ENCODE measurements at places on chromosomes 12 and 14. TPM values are rescaled to one million over a fixed set of nuclear protein-coding genes. Genes with fewer than 3 reads are reported as not detected.

- H3K27ac ChIP-seq, result no peak overlapping the region
- no peak for DNase-seq
- no peak overlapping the region for H3K4me3 ChIP-seq
- H3K36me3 ChIP-seq, result no peaks in the 10 kb centered on the region
These were observed 59.2 kb downstream of the BICDL1 start for GRCh38 chr12:120048263-120048662.

NR1H4 gene
- total RNA-seq, result not detected

- H3K36me3 ChIP-seq, result no peaks in the 10 kb centered on the region
- H3K4me1 ChIP-seq, result no peaks in the 10 kb centered on the region
- DNase-seq, result peak; percentile 50
- H3K27ac ChIP-seq, result no peak overlapping the region
These were observed 257.4 kb upstream of the NOVA1 start for GRCh38 chr14:26855077-26855753.

KRT5 gene
- total RNA-seq, result not detected

CMA1 gene
- total RNA-seq, result not detected

B4GALNT1 gene
- 0.32 TPM for total RNA-seq

DNA sequence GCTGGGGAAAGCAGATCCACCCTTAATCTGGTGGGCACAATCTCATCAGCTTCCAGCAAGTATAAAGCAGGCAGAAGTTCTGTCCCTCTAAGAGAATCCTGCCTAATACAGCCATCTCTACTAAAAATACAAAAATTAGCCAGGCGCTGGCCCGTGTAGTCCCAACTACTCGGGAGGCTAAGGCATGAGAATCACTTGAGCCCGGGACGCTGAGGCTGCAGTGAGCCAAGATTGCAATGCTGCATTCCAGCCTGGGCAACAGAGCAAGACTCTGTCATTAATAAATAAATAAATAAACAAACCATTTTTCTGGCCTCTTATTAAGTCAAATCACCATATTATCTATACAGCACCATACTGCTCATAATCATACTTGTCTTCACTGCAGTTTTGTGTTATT lies 111.2 kb downstream of the MED13L start:
- no peaks in the 10 kb centered on the region for H3K27me3 ChIP-seq
- peak; percentile 23 for DNase-seq
- peaks cover 38% of the 10 kb centered on the region for H3K4me1 ChIP-seq
- no peaks in the 10 kb centered on the region for H3K36me3 ChIP-seq
- H3K4me3 ChIP-seq, result no peak overlapping the region
- H3K27ac ChIP-seq, result no peak overlapping the region

GRCh38 chr12:41653386-41654326 lies 465.5 kb downstream of the PDZRN4 start:
- H3K4me3 ChIP-seq, result no peak overlapping the region
- H3K27ac ChIP-seq, result no peak overlapping the region
- no peaks in the 10 kb centered on the region for H3K36me3 ChIP-seq
- H3K27me3 ChIP-seq, result no peaks in the 10 kb centered on the region
- peaks cover 34% of the 10 kb centered on the region for H3K4me1 ChIP-seq
- no peak for DNase-seq

GARIN6 gene
- total RNA-seq, result not detected

BIN2 gene
- not detected for total RNA-seq

Measured in cardiac muscle cell (in vitro differentiated cells and primary cell).